Activated CD8-positive, alpha-beta T cell treated with anti-CD3 and anti-CD28 coated beads for 36 hours (primary cell): ENCODE measurements at places on chromosomes 12 and 14.

- DNase-seq: no peak
Observed at GRCh38 chr12:119666900-119667576, 895 bp upstream of the PRKAB1 start.

DNA sequence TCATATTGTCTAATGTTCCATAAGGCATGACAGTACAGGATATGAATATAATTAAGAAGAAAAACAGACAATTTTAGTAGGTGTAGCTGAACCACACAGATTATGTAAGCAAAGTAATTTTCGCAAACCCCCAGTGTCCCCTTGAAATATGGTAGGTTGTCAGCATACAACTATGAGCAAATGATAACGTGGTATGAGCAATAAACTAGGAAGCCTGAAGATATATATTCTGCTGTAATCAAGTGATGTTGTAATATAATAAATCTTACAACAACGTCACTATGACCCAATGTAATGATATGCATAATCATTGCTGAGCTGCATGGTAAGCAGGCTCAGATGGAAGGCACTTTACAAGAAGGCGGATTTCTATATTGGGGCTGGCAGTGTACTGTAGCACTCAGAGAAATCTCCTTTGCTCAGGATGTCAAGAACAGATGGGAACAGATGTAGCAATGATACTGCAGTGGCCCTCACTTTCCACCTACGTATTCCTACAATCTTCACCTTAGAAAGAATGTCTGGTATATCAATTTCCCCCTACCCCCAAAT, 47.8 kb upstream of the MYF6 start:
- DNase-seq: no peak

DNA sequence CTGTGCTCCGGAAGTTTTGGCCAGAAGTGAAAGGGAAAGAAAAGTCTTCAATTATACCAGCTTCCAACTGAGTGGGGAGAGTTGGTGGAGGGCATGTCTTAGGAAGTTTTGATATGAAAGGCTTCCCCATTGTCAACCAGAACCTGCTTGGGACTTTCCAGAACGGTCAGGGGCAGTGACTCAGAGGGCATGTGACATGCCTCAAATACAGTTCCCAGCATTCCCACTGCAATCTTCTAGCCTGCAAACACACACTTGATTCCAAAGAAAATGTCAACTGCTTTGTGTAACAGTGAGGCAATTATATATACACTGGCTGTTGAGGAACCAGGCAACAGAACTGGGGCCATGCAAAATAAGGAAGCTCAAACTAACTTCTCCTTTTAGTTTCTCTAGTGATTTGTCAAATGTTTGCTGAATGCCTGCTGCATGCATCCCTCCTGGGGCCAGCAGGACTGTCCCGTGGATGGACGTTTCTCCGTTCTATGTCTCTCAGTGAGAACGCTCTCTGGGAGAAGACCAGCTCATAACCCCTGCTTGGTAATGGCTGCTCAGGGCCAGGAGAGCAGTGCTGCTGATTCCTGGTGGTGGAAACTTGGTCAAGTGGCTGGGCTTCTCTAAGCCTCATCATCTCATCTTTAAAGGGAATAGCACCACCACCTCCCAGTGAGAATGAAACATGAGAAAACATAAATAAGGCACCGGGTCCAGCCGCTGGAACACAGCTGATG, 18.3 kb downstream of the SLC25A47 start:
- DNase-seq: peak; percentile 28

- DNase-seq: no peak
Observed at GRCh38 chr12:131055596-131056233, 102.0 kb downstream of the ADGRD1 start.

- peak; percentile 49 for DNase-seq
Observed at GRCh38 chr12:50621399-50622300, 116.9 kb downstream of the DIP2B start.

DNA sequence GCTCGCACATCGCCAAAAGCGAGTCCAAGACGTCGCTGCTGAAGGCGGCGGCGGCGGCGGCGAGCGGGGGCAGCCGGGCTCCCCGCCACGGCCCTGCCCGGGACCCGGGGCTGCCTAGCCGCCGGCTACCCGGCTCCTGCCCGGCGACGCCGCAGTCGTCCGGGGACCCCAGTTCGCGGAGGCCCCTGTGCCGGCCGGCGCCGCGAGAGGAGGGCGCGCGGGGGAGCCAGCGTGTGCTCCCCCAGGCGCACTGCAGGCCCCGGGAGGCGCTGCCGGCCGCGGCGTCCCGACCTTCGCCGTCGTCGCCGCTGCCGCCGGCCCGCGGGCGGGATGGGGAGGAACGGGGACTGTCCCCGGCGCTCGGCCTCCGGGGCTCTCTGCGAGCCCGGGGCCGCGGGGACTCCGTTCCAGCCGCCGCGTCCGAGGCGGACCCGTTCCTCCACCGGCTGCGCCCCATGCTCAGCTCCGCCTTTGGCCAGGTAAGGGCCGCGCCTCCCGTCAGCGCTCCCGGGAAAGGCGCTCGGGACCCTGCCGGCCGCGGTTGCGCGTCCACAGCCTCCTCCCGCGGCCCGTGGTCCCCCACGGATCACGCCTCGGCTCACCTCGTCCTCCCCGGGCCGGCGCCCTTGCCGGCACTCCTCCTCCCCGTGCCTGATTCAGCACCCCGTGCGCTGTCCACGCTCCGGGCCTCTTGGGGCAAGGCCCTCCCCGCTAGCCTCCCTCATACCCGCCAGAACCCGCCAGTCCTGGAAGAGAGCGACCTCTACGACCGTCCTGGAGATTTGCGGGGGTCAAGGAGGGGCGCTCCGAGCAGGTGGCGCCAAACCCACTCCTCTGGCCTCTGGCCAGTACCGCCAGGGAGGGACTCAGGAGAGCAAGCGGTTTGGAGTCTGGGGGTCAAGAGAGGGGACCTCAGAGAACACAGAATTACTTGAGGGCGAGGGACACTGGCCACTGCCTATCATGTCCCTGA, 721 bp downstream of the CABP1 start:
- DNase-seq: peak; percentile 70

GRCh38 chr12:121224591-121224990, 14.7 kb downstream of the P2RX4 start:
- DNase-seq: peak; percentile 61

DNA sequence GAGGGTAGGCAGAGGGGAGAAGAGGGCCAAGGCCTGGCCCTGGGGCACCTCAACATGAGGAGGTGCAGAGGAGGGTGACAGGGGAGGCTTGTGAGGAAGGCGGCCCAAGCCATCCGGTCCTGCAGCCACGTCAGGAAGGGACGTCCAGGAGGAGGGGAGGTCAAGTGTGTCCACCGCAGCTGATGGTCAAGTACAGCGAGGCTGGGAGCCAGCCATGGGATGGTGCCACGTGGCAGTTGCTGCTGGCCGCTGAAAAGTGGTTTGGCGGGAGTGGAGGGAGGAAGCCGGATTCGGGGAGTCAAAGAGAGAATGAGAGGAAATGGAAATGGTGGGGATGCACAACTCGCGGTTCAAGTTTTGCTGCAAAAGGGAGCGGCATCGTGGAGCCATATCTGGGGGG, 41.2 kb downstream of the PRIMA1 start:
- no peak for DNase-seq

- no peak for DNase-seq
Observed at GRCh38 chr12:3117144-3117581, 40.0 kb downstream of the TSPAN9 start.

GRCh38 chr12:76586764-76587395, 27.3 kb upstream of the OSBPL8 start:
- peak; percentile 65 for DNase-seq

DNA sequence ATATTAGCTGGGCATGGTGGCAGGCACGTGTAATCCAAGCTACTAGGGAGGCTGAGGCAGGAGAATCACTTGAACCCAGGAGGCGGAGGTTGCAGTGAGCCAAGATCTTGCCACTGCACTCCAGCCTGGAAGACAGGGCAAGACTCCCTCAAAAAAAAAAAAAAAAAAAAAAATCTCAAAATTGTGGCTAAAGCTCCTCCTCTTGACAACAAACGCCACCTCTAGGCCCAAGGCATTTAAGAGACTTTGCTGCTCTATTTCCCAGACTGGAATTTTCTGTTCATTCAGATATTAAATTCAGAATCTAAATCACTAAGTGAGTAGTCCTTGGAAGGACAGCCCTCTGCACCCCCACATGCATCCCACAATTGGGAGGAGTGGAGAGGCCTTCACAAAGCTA, 1.4 kb downstream of the ZFYVE1 start:
- DNase-seq: no peak

DNA sequence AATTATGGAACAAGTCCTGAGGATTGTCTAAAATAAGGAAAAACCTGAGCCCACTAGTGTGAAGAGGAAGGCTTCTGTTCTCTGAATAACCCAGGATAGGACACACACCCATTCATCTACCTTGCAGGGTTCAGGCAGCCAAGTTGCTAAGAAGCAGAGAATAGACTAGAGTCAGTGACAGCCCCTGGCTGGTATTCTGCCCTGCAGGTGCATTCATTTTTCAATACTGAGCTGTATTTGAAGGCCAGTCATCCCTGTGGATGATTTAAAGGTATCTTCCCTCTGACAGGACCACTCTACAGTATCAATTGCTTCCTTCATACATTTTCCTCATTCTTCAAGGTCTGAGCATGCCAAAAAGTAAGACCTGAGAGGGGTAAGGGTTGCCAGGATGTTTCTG, 22.9 kb downstream of the WNT5B start:
- DNase-seq: no peak

GRCh38 chr12:107291018-107291417, 197.7 kb upstream of the CRY1 start:
- DNase-seq: no peak

DNA sequence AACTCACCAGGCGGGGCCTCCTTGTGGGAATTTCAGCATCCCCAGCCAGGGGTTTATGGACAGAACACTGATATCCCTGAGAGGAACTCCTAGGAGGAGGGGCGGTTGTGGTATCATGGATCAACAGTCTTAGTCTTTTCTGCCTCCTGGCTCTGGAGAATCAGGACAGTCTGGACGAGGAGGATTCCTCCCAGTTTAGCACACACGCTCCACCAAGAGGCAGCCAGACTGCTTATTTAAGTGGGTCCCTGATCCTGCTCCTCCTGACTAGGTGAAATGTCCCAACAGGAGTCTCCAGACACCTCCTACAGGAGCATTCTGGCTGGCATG, 10.4 kb upstream of the ZNF705A start:
- no peak for DNase-seq

DNA sequence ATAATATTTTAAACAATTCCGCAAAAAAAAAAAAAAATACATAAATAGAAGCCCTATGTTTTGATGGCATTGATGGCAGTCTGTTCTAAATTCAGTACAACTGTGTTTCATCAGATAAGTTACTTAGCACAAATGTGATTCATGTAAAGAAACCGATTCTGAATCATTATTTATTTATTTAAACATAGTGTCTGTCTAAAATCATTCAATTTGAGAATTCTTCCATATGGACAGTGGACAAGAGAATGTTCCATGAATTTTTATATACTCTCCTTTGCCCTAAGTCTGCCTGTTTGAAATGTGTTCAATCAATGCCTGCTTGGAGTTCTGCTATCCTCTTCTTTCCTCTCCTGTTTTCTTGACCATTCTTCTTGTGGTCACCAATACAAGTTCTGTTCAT, 126.5 kb downstream of the PDE3A start:
- DNase-seq: no peak

- no peak for DNase-seq
Observed at GRCh38 chr14:32934073-32934880, 4.4 kb upstream of the NPAS3 start.

DNA sequence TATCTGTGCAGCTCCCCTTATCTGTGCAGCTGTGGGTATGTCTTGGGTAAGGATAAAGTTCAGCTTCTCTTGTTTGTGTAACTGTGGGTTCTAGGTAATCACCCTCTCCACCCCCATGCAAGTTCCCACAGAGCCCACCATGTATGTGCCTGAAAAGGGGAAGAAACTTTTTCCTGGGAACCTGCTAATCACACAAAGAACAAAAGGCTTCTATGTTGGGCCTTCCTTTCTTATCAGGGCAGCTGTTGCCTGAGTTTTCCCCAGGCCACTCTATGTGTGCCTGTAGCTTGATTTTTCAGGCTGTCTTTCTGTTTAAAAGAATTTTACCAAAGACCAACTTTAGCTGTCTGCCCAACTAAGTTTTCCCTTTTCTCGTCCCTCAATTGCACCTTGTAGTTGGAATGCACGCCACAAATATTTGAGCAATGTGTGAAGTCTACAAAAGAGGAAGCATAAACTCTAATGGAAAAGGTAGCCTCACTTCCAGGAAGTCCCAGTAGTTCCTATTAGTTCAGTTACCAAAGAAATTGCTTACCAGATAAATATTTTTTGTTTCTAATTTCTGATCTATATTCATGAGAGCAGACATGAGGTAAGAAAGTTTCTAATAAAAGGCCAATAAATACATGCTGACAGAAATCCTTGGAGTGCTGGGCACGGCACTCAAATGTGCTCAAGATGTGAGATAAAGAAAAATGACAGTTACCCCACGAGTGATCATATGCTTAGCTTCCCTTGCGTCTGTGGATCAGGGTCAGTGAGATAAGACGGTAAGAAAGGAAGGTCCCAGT, 2.7 kb upstream of the GALC start:
- no peak for DNase-seq

GRCh38 chr14:69284170-69284569, 24.2 kb downstream of the GALNT16 start:
- DNase-seq: no peak

- peak; percentile 73 for DNase-seq
Observed at GRCh38 chr12:66964629-66965028, 285.8 kb upstream of the GRIP1 start.

- no peak for DNase-seq
Observed at GRCh38 chr12:56528846-56529245, 7.2 kb downstream of the RBMS2 start.

DNA sequence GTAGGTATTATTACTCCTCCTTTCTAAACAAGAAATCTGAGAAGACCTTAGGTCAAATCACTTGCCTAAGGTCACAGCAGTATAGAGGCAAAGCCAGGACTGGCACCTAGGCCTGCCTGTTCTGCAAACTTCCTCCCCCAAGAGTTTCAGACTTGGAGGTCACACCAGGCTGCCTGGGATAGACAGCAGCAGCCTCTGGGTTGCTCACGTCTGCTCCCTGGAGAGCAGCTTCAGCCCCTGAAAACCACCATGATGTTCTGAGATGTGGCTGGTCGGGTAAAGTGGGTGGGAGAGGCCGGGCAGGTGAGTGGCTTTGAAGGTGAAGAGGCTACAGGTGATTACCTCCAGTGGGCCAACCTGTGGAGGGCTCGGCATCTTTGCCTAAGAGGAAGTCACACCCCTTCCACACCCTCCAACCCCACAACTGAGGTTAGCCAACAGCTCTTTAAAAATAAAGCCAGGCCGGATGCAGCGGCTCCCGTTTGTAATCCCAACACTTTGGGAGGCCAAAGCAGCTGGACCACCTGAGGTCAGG, 37.0 kb upstream of the PNMA1 start:
- no peak for DNase-seq

DNA sequence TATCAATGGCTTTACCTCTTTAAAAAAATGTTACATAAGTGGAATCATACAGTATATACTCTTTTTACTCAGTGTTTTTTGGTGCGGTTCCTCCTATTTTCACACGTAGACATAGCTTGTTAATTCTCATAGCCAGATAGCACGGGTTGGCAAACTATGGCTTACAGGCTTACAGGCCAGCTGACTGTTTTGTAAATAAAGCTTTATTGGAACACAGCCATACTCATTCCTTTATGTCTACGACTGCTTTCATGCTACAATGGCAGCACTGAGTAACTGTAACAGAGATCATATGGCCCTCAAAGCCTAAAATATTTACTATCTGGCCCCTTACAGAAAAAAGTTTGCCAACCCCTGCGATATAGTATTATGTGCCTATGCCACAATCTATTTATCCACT, 5.8 kb upstream of the DAAM1 start:
- DNase-seq: no peak

GRCh38 chr12:55930771-55931316, at the start of gene DGKA:
Gene DGKA, plus strand, starts transcription at chr12:55931162. Its CDS starts 5,342 bp downstream, at chr12:55936504.
- DNase-seq: peak; percentile 95

GRCh38 chr12:15534322-15534721, 212.0 kb downstream of the PTPRO start:
- DNase-seq: peak; percentile 26
